ENCODE measurements at places on chromosomes 6 and 20.

- no peak for DNase-seq
Observed at GRCh38 chr6:43544461-43544860, 27.6 kb downstream of the POLR1C start.

DNA sequence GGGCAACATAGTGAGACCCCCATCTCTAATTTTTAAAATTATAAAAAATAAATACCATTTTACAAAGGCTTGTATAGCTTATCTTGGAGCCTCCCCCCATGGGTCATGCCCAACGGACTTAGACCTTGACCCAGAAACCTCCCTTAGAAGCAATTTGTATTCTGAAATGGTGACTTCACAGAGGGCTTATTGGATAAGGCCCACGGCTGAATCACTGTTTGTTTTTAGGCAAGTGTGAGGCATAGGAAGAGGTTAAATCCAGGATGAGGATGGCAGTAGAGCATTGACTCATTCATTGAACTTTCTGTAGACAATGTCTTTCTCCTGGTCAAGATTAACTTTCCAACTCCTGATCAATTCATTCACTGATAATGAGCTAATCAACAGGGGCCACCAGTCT lies 6.2 kb upstream of the SNAI1 start:
- DNase-seq, result no peak

- no peak for DNase-seq
Observed at GRCh38 chr6:18263418-18264218, 712 bp downstream of the DEK start.

DNA sequence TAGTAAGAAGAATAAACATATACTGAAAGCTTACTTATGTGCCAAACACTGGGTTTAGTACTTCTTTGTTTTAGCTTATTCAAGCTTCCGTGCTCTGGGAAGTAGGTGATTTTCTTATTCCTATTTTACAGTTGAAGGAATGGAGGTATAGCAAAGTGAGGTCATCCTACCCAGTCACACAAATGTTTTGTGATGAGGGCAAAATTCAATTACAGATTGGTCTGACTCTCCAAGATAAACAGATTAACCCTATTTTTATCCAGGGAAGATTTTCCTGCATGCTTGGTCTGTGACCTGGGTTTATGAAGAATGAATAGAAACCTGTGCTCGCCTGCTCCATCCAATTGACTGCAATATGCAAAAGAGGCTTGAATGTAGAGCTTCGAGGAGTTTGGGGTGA lies 310.0 kb downstream of the ZNF217 start:
- DNase-seq, result no peak

GRCh38 chr6:4909063-4909706 lies 94.7 kb downstream of the RPP40 start:
- DNase-seq, result no peak

- no peak for DNase-seq
Observed at GRCh38 chr6:146194434-146194833, 165.6 kb downstream of the GRM1 start.

GRCh38 chr20:8946036-8946940 lies 122.6 kb upstream of the PLCB4 start:
- no peak for DNase-seq
